Activated CD8-positive, alpha-beta memory T cell treated with anti-CD3 and anti-CD28 coated beads for 1 hour (primary cell): ENCODE measurements at places on chromosomes 1 and 21.

- DNase-seq: no peak
Observed at GRCh38 chr1:245031041-245031440, 123.7 kb upstream of the KIF26B start.

- DNase-seq: no peak
Observed at GRCh38 chr1:218945050-218945449, 228.6 kb upstream of the LYPLAL1 start.

- no peak for DNase-seq
Observed at GRCh38 chr1:230295367-230295766, 130.8 kb downstream of the PGBD5 start.

- no peak for DNase-seq
Observed at GRCh38 chr21:34031835-34032370, 41.5 kb upstream of the MRPS6 start.

DNA sequence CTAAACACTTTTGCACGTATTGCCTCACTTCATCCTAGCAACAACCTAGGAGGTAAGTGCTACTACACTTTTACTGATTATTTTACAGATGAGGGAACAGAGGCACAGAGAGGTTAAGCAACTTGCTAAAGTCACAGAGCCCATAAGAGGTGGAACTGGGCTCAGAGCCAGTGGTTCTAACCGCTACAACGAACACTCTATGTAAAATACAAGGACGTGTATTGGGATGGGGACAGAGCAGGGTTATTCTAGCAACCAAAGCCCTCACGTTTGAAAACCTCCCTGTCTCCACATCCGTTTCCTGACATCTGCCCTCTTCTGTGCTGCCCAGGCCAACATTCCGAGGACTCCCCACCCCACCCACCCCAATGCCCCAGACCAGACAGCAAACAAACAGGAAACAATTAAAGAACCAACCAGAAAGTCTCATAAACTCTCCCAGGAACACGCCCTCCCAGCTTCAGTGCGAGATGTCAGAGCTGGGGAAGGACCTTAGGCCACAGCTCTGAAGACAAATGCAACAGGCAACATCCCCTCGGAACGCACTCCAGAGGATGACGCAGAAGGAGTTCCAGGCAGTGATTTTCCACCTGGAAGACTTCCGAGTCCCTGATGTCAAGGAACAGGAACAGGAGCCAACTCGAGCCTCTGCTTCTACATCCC lies 41.1 kb downstream of the GLIS1 start:
- DNase-seq: no peak

DNA sequence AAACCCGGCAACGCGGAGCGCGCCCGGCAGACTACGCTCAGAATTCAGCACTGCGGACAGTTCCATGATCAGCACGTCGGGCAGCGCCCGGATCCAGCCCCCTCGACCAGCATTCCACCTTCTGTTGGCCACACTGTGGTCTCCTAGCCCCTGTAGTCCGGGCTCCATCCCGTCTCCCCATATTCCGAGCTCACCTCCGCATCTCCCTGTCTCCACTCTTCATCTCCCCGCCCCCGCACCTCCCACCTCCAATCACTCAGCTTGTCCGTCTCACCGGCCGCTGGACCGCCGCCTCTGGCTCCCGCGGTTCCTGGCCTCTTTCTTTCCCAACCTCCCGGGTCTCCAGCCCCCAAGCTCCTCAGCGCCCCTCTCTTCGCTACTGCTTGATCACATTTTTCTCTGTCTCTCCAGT lies 500 bp downstream of the EPHA10 start:
- no peak for DNase-seq

- DNase-seq: no peak
Observed at GRCh38 chr1:91535441-91535840, 34.8 kb downstream of the CDC7 start.

DNA sequence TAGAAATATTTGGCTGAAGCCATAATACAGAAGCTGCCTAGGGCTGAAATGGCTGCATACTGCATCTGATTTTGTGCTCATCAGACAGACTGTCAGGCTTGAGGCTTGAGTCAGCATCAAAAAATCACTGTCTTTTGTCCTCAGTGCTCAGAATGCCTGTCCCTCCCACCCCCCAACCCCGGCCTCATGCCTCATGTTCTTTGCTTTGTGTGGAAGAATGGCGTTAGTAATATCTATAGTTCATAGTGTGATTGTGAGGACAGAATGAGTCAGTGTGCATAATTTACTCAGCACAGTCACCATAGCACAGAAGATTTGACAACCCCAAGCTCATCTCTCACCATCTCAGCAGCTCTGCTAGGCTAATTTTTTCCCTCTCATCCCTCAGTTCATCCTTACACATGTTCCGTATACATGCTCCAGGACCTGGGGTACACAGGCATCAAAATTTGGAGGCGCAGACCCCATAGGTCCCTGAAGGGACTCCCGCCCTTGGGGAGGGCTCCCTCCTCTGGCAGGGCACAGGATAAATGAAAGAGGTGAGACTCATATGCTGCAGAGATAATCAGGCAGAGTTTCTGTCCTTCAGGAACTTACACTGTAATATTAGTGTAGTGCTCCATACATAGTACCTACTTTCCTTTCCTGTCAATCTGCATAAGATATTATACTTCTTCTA lies 159.1 kb upstream of the C8B start:
- DNase-seq: no peak

- no peak for DNase-seq
Observed at GRCh38 chr1:23100074-23100748, 68.4 kb downstream of the LUZP1 start.

- DNase-seq: no peak
Observed at GRCh38 chr1:190274721-190275120, 202.9 kb downstream of the BRINP3 start.

GRCh38 chr1:151326619-151327222 lies 495 bp downstream of the PI4KB start:
- peak; percentile 16 for DNase-seq

DNA sequence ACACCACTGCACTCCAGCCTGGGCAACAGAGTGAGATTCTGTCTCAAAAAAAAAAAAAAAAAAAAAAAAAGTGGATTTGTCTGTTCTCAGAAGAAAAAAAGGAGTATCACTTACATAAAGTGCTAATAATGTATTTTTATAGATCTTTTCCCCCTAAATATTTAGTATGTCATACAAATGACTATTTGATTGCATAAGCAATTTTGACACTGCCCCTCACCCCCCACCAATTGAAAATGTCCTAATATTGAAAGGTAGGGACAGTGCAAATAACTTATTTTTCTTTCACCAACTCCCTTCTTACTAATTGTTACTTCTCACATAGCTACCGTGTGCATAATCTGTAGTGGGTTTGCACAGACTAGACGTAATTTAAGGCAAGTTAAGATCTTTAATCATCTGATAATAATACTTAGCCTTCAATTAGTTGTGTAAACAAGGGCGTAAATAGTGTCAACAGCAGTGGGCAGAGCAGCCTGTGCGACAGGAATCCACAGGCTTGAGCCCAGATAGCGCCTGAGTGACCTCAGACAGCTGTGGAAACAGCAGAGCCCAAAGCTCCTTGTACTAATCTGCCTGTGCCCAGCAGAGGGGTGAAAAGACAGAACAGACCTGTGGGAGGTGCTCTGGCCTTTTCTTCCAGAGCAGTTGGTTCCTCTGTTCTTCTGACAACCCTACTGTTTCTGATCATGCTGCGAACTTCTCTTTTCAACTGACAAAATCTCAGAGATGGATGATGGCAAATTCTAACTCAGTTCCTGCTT lies 4.5 kb upstream of the IER5 start:
- no peak for DNase-seq
